Endodermal cell (in vitro differentiated cells): ENCODE measurements at places on chromosomes 13 and 19. TPM values are rescaled to one million over a fixed set of nuclear protein-coding genes. Genes with fewer than 3 reads are reported as not detected.

DNA sequence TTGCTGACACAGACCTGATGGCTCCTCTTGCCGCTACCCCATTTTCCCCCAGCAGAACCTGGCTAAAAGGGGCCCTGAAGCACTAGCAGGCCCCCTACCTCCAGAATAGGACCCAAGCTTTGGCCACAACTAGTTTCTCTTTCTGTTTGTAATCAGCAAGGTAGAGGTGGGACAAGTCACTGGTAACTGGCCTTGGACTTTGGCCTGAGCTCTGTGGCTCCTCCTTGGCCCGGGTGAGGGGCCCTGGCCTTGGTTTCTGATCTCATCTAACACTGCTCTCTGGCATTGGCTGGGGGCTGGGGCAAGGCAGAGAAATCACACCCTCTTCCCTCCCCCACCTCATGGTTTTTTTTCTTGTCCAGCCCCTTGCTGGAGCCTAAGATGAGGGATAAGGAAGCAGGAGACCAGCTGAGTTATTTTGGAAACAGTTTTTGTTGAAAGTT lies 2.1 kb downstream of the CALM3 start:
- no peak overlapping the region for H3K27ac ChIP-seq
- H3K4me3 ChIP-seq, result peak overlapping the region; percentile 99
- H3K36me3 ChIP-seq, result peaks cover 41% of the 10 kb centered on the region
- H3K27me3 ChIP-seq, result no peaks in the 10 kb centered on the region

DNA sequence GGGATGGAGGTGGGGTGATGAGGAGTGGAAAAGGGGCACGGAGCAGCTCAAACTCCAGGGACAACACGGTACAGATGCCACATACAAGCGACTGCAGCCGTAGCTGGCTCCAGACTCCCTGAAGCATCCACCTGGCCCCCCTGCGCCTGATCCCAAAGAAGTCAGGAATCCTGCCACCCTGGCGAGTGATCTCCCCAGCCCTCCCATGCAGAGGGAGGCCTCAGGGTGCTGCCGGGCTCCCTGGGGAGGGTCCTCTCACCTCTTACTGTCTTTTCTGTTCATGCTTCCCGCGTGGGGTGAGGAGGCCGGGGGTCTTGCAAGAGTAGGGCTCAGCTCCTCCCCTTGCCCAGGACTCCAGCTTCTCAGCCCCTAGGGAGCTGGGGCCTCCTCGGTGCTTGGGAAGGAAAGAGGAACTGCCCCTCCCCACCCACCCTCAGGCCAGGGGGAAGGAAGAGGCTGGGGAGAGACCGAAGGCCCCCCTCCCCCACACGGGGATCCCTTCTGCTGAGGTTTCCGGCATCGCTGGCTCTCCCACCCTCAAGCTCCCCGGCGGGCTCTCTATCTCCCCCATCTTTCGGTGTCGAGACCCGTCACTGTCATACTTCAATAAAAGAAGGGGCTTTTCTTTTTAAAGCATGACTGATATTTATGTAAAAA lies at the start of gene RASGRP4:
RASGRP4 (minus strand) TSS at position 410 of the 657 bp plus-strand sequence; CDS start at position 282, 128 bp downstream.
- peak; percentile 66 for DNase-seq
- no peaks in the 10 kb centered on the region for H3K27me3 ChIP-seq
- no peaks in the 10 kb centered on the region for H3K4me1 ChIP-seq
- H3K4me3 ChIP-seq, result no peak within 1 kb of the TSS
- no peaks in the 10 kb centered on the region for H3K36me3 ChIP-seq

DNA sequence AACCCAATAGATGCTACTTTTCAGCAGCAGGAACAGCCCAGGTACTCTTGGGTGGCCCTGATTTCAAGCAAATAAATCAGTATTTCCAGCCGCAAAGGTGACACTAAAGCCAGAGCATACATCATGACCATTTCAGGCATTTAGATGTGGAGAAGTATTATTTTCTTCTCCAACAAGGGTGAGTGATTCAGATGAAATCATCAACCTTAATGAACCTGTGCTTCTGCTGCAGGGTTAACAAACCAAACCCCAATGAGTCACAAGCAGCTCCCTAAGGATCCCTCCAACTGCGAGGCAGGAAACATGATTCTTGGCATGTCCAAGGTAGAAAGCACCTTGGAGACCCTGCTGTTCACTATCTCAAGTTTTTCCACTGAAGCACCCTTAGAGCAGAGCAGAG lies 32.7 kb downstream of the MBNL2 start:
- DNase-seq, result no peak
- H3K27ac ChIP-seq, result no peak overlapping the region
- no peaks in the 10 kb centered on the region for H3K4me1 ChIP-seq

DNA sequence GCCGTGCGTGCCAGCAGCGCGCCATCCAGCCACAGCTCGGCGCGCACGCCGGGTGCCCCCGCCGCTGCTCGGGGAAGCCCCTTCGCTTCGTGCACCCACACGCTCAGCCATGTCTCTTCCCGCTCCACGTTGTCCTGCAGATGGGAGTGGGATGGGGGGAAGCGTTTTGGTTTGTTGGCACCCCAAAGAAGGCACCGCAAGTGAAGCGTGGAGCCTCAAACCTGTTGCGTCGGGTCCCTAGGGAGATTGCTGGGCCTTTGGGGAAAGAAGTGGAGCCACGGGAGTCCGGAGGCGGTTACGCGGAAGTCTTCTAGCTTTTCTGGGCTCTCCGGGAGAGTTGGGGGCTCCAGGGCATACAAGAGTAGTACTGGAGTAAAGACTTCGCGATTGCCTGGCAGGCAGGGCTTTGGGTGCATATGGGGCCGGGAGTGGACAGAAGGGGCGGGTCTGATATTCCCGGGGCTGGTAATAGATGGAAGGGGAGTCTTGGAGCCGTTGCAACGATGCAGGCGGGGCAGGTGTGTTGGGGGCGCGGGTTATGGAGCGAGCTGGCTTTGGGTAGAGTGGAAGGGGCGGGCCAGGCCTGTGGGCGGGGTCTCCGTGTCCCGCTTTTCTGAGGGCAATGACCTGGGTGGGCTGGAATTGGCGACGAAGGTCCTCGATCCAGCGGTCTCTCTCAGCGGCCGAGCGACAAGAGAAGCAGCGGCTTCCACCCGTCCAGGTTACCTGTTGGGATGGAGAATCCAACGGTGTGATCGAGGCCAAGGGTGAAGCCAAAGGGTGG lies 6.5 kb downstream of the RASAL3 start:
- H3K4me1 ChIP-seq, result no peaks in the 10 kb centered on the region
- H3K27me3 ChIP-seq, result peaks cover 75% of the 10 kb centered on the region
- DNase-seq, result no peak
- H3K27ac ChIP-seq, result no peak overlapping the region
- H3K4me3 ChIP-seq, result no peak overlapping the region
- no peaks in the 10 kb centered on the region for H3K36me3 ChIP-seq

- H3K4me1 ChIP-seq, result peaks cover 6% of the 10 kb centered on the region
- H3K36me3 ChIP-seq, result no peaks in the 10 kb centered on the region
- no peak overlapping the region for H3K4me3 ChIP-seq
These were observed 51.4 kb downstream of the EFNB2 start for GRCh38 chr13:106484084-106484483.

- no peak overlapping the region for H3K4me3 ChIP-seq
- H3K27ac ChIP-seq, result peak overlapping the region; percentile 24
- DNase-seq, result peak; percentile 48
- peaks cover 18% of the 10 kb centered on the region for H3K4me1 ChIP-seq
- peaks cover 73% of the 10 kb centered on the region for H3K36me3 ChIP-seq
These were observed 25.3 kb downstream of the NAXD start for GRCh38 chr13:110640591-110641029.

- peak; percentile 72 for DNase-seq
- no peak overlapping the region for H3K4me3 ChIP-seq
- H3K27me3 ChIP-seq, result peaks cover 9% of the 10 kb centered on the region
- H3K27ac ChIP-seq, result no peak overlapping the region
- no peaks in the 10 kb centered on the region for H3K4me1 ChIP-seq
These were observed 1.6 kb downstream of the R3HDM4 start for GRCh38 chr19:911197-912033.

- peak overlapping the region; percentile 98 for H3K4me3 ChIP-seq
- H3K4me1 ChIP-seq, result no peaks in the 10 kb centered on the region
- no peaks in the 10 kb centered on the region for H3K27me3 ChIP-seq
- no peaks in the 10 kb centered on the region for H3K36me3 ChIP-seq
- H3K27ac ChIP-seq, result no peak overlapping the region
These were observed 580 bp upstream of the KATNAL1 start for GRCh38 chr13:30307971-30308290.

DNA sequence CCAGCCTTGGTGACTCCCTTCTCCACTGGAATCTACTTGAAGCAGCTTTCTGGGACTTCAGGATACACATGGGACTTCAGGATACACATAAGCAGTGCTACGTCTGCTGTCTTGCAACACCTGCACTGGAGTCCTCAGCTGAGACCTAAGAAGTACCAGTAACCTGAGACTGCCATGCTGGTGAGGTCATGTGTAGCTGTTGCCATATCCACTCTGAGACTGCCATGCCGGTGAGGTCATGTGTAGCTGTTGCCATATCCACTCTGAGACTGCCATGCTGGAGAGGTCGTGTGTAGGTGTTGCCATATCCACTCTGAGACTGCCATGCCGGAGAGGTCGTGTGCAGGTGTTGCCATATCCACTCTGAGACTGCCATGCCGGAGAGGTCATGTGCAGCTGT lies 937.9 kb downstream of the EFNB2 start:
- no peak overlapping the region for H3K27ac ChIP-seq
- no peak overlapping the region for H3K4me3 ChIP-seq
- H3K36me3 ChIP-seq, result no peaks in the 10 kb centered on the region

DNA sequence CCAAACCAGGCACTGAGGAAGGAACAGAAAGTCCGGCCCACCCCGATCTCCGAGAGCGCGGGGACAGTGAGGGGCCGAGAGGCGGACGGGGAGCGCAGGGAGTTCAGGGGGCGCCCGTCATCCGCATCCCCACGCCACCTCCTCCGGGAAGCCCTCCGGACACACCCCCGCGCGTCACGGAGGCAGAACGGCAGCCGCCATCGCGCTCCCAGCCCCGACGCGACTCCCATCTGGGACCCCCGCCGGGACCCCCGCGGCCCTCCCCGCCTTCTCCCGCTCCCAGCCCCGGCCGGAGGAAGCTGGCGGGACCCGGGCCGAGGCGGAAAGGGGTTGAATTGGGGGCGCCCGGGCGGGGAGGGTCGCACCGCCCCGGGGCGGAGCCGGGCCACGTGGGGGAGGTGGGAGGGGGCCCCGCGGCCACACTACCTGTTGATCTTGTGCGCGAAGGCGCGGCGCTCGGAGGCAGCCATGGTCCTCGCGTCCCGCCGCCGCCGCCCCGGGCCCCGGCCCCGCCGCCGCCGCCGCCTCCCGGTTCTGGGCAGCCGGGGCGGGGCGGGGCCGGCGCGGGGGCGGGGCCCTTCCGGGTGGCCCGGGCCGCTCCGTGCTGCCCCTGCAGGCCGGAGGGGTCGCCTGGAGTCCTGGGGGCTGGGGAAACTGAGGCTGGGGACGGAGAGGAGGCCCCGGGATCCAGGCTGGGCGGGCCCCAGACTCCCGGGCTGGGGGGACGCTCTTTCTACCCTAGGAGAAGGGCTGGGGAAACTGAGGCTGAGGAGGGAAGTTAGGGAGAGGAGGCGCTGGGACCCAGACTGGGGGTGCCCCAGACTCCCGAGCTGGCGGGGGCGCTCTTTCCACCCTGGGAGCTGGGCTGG lies at the start of gene DOCK6:
DOCK6 (minus strand) TSS at position 554 of the 869 bp plus-strand sequence; CDS start at position 470, 84 bp downstream.
- H3K36me3 ChIP-seq, result no peaks in the 10 kb centered on the region
- DNase-seq, result peak; percentile 79
- no peak within 1 kb of the TSS for H3K27ac ChIP-seq

- no peaks in the 10 kb centered on the region for H3K36me3 ChIP-seq
- DNase-seq, result no peak
- no peak overlapping the region for H3K4me3 ChIP-seq
These were observed 836.4 kb downstream of the SLITRK6 start for GRCh38 chr13:84962849-84963248.

GRCh38 chr13:96661612-96662011 lies 332.7 kb downstream of the OXGR1 start:
- H3K27ac ChIP-seq, result no peak overlapping the region
- no peak overlapping the region for H3K4me3 ChIP-seq
- no peak for DNase-seq
- no peaks in the 10 kb centered on the region for H3K36me3 ChIP-seq
- H3K27me3 ChIP-seq, result peaks cover 4% of the 10 kb centered on the region

DNA sequence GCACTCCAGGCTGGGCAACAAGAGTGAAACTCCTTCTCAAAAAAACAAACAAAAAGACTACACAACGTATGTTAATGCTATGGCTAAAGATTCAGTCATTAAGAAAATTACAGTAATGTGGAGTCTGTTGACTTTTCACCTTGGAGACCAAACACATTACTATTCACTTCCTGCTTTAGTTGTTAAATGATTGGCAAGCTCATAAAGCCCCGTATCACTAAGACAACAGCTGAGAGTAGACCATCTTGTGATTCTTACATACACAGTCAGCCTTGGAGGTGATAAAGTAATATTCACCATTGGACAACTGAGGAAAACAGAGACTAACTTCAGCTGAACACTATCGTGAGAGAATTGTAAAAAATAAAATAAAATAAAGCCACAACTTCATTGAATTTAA lies 86.5 kb downstream of the KCTD12 start:
- no peaks in the 10 kb centered on the region for H3K4me1 ChIP-seq
- no peak for DNase-seq
- H3K27me3 ChIP-seq, result no peaks in the 10 kb centered on the region
- no peaks in the 10 kb centered on the region for H3K36me3 ChIP-seq
- no peak overlapping the region for H3K4me3 ChIP-seq

DNA sequence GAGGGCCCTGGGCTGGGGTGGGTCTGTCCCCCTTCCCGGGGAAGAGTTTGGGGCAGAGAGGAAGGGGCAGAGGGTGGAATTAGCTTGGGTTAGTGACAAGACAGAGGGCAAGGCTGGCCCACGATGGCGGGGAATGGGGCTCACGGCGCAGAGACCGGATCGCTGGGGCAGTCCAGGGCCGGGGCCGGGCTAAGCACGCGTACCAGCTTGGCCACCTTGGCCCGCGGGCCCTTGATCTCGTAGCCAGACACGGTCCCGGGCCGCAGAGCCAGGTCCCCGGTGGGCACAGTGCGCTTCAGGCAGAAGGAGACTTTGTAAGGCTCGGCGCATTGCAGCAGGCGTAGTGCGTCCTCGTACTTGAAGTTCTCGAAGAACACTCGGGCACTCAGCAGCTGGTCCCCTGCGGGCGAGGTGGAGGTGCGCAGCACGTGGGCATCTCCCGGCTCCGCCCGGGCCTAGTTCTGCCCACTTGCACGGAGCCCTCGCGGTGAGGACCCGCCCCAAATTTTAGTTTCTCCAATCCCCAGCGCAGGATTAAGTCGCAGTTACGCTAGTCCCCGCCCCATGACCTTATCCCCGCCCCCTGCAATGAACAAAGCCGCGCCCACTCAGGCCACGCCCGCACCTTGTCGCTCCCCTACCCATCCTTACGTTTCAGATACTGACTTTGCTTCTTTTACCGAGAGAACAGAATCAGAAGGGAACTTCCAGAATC lies 8.6 kb upstream of the HIPK4 start:
- H3K27ac ChIP-seq, result no peak overlapping the region
- no peaks in the 10 kb centered on the region for H3K4me1 ChIP-seq
- H3K36me3 ChIP-seq, result no peaks in the 10 kb centered on the region
- H3K27me3 ChIP-seq, result no peaks in the 10 kb centered on the region

Gene CYP4F3
- total RNA-seq, result not detected in 3 replicates

Gene FFAR3
- total RNA-seq, result not detected in 2 replicates

Gene LRRC25
- total RNA-seq, result not detected in 3 replicates

Gene TUBB4A
- 5.2 to 7.6 TPM (median 6.7 TPM) in 3 replicates for total RNA-seq

Gene NEK5
- 1.0 to 1.9 TPM (median 1.8 TPM) in 3 replicates for total RNA-seq
